NCI-H774 (cell line): ENCODE measurements at places on chromosomes 2 and 18.

- no peak for DNase-seq
Measured at GRCh38 chr2:71778514-71778913, 325.2 kb downstream of the DYSF start.

DNA sequence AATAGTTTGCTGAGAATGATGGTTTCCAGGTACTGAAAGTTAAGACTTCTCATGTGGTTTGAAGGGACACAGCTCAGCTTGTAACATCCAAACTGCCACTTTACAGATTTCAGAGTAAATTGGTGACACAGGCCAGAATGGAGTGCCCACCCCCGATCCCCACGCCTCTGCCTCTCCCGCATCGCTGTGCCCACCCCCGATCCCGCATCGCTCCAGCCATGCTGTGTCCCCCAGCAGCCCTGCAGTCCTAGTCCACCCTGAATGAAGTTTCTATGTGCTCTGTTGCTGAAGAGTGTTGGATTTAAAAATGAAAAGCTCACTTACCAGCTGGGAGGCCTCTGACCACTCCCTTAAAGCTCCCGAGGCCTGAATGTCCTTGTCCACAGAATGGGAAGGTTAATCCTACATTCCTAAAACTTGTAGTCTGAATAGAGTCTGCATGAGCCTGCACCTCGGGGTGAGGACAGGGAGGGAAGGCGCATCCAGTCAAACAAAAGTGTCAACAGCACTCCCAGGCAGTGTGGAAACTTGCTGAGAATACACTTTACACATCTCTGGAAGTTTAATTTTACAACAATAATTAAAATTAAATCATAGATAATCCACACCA lies 176.4 kb upstream of the ID2 start:
- DNase-seq: no peak

- DNase-seq: no peak
Measured at GRCh38 chr2:233278921-233279320, 27.4 kb downstream of the ATG16L1 start.

DNA sequence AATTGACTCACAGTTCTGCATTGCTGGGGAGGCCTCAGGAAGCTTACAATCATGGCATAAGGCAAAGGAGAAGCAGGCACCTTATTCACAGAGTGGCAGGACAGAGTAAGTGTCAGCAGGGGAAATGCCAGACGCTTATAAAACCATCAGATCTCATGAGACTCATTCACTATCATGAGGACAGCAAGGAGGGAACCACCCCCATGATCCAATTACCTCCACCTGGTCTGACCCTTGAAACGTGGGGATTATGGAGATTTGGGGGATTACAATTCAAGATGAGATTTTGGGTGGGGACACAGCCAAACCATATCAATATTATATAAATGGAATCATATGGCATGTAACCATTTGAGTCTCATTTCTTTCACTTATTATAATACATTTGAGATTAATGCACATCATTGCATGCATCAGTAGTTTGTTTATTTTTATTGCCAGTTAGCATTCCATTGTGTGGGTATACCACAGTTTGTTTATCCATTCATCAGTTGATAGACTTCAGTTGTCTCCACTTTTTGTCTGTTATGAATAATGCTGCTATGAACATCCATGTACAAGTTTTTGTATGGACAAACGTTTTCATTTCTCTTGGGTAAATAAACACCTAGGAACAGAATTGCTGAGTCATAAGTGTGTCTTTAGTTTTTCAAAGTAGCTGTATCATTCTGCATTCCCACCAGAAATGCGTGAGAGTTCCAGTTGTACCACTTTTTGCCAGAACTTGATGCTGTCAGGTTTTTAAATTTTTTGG lies 5.8 kb upstream of the SRBD1 start:
- no peak for DNase-seq

DNA sequence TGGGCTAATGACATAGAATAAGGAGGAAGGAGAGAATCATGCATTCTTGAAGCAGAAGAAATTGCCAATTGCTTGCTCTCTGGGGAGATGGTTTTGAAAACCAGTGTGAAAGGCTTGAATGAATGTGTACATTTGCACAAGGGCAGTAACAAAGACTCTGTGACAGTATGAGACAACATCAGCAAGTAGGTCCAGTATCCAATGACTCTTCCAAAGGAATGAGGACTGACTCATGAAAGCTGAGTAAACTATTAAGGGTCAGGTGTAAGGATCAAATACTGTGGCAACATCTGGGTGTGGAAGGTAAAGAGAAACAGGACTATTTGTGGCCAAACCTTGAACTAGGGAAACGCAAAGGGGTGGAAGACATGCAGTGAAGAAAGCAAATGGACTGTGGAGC lies 886.0 kb upstream of the CHAC2 start:
- DNase-seq: no peak

- DNase-seq: no peak
Measured at GRCh38 chr2:137237055-137237454, 471.7 kb downstream of the THSD7B start.

DNA sequence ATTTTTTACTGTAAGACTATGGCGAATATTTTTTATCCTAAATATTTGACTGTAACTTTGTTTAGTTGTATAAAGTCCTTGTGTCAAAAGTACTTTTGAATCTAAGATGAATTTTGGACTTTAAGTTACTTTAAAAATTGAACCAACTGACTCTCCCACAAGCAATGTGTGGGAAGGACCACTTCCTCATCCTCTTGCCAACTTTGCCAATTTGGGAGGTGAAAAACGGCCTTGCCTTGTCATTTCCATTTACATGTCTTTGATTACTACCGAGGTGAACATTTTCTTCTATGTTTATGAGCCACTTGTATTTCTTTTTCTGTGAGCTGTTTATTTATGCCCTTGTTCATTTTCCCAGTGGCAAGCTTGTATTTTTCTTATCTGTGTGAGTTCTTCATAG lies 12.8 kb upstream of the MSGN1 start:
- no peak for DNase-seq

DNA sequence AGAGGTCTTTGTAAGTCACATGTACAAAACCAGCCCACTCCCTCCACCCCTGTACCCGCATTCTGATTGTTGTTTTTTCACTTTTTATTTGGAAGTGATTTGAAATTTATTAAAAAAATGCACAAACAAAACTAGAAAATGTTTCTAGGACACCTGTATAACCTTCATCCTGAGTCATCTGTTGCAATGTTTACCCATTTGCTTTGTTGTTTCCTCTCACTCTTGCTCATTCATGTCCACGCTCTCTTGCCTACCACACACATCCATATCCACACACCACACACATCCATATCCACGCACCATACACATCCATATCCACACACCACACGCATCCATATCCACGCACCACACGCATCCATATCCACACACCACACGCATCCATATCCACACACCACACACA lies 18.8 kb downstream of the ZNF407 start:
- no peak for DNase-seq

- no peak for DNase-seq
Measured at GRCh38 chr18:519019-519879, 18.7 kb upstream of the COLEC12 start.

DNA sequence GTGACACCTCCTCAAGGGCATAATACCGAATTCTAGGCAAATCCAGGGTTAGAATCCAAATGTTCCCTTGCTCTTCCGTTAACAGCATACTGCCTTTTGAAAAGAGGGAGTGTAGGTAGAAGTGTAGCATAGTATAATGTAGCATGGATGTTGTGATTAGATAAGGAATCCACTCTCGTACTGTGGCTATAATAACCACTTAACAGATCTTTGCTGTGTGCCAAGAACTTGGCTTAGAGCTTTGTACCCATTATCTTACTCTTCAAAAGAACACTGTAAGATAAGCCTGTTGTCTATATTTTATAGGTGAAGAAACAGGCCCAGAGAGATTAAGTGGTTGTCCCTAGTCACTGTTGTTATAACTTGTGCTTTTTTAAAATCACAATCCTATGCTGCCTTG lies 24.2 kb downstream of the WDR75 start:
- DNase-seq: no peak

DNA sequence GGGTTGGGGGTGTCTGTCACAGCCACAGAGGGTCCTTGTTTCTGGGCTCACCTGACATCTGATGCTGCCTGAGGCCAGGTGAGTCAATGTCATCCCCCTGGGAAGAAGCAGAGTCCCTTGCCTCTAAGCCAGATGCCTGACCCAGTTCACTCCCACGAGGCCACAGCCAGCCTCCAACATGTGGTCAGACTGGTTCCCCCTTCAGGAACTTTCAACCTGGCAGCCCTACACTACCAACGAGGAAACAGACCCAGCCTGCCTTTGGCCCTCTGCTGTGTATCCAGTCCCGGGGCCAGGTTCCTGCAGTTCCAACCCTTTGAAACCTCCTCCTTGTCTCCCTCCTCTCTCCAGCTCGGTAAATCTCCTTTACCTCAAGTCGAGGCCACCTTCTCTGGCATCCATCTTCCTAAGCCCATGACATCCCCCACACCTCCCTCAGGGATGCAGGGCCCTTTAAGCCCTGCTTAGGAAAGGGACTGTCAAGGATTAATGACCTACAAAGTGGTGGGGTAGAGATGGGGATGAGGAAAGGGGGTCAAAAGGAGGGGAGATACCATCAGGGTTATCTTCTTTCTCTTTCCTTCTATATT lies 49.2 kb upstream of the SMAD2 start:
- no peak for DNase-seq

GRCh38 chr2:149989447-149990063 lies 402.0 kb upstream of the MMADHC start:
- no peak for DNase-seq

- DNase-seq: no peak
Measured at GRCh38 chr2:97759727-97760407, 46.5 kb downstream of the ZAP70 start.

DNA sequence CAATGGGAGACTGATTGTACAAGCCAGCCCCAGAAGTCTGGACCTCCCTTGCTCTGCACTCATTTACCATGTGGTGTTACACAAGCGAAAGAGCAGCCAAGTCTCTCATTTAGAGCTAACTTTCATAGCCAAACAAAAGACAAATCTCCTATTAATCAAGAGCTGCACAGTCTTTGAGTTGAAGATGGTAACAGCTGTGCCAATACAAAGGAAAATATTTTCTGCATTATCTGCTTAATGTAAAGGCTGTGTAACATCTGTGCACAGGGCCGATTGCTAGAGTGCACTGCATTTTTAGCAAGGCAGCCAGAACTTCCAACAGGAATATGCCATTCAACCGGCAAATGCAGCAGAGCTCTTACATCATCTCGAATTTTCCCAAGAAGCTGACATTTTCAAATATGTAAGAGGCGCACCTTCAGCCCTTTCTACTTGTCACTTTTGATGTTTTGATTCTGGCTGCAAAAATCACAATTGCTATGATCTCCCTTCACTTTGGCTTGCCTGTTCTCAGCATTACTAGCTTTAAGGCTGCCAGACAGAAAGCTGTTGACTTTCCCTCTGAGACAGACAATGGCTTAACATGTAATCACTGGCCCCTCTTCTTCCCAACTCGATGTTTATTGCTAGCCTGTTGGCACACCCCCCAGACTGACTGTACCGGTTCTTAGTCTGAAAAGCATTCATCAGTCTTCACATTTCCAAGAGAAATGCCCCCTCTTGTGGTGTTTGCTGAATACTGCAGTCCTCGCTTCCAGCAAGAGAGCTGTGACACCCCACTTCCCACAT lies 96.9 kb upstream of the TANK start:
- peak; percentile 73 for DNase-seq

- DNase-seq: no peak
Measured at GRCh38 chr18:48853588-48853987, 97.2 kb downstream of the SMAD7 start.

DNA sequence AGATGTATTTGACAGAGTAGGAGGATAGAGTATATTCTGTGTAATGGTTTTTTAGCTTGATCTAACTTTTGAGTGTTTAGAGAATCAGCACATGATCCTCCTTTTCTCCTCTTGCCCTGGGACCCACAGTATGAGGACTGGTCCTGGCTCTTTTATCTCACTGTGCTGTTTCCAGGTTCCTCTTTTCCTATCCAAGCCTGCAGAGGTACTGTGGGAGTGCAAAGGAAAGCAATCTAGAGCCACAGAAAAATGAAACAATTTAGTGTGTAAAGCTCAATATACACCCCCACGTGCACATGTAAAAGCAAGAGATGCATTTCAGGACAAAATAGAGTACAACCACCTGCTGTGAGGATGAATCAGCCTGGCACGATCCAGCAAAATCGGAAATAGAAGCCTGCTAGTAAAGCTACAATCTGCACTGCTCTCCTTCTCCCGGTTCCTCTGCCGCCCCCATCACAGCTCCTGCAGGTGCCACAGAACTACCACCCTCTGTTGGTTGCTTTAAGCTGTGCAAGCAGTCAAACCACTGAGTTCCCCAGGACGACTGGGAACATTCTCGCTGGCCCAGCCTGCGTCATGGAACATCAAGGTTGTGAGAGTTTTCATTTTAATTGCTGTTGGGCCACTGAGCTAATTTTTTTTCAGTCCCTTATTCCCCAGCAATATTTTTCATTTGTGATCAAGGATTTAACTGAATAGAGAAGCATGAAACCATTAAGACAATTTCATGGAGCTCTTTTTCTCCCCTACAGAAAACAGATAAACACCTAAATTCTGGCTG lies 47.8 kb upstream of the MAPRE3 start:
- DNase-seq: peak; percentile 27

- no peak for DNase-seq
Measured at GRCh38 chr2:1808981-1809422, 64.7 kb upstream of the PXDN start.
